ENCODE measurements at places on chromosomes 5 and 9. TPM values are rescaled to one million over a fixed set of nuclear protein-coding genes. Genes with fewer than 3 reads are reported as not detected.

The INSL6 gene
- total RNA-seq, result not detected

DNA sequence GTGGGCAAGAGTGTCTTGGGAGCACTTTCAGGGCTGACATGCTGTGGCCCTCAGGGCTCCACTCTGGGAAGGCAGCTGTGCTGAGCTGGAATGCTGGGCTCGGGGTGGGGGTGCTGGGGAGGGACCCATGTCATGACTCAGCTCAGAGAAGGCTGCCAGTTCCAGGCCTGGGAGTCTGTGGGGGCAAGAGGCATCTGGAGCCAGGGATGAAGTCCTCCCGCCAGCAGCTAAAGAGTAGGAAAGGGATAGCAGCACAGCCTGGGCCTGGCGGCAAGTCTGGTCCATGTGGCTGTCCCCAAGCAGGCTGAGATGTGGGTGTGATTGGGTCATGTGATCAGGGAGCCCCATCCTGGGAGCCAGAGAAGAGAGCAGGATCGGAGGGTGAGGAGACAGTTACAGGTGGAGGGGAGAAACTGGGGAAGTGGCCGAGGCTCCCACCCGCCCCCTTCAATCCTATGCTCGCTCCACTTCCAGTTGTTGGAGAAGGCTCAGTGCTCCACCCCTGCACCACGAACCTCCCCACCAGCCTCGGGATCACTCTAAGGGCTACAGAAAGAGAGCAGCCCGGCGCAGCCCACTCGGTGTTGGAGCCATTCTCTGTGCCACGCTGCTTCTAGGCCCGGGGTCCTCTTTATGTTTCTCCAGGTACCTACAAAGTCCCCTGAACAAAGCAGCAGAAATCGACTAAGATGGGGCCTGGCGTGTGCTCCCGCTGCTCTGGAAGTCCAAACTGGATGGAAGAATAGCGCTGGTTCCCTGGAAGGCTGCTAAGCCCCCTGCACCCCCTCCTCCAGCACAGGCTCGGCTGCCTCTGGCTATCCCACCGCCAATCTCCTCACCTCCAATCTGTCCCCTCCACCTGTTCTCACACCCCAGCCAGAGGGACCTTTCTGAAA, 12.0 kb downstream of the PDGFRB start:
- peak; percentile 95 for DNase-seq

DNA sequence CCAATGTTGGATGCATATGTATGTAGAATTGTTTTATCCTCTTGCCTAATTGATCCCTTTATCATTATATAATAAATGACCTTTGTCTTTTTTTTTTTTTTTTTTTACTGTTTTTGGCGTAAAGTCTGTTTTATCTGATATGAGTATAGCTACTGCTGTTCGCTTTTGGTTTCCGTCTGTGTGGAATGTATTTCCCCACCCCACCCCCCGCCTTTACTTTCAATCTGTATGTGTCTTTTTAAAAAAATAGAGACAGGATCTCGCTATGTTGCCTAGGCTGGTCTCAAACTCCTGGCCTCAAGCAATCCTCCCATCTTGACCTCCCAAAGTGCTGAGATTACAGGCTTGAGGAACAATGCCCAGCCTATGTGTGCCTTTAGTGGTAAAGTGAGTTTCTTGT, 11.3 kb downstream of the AHRR start:
- DNase-seq, result no peak

DNA sequence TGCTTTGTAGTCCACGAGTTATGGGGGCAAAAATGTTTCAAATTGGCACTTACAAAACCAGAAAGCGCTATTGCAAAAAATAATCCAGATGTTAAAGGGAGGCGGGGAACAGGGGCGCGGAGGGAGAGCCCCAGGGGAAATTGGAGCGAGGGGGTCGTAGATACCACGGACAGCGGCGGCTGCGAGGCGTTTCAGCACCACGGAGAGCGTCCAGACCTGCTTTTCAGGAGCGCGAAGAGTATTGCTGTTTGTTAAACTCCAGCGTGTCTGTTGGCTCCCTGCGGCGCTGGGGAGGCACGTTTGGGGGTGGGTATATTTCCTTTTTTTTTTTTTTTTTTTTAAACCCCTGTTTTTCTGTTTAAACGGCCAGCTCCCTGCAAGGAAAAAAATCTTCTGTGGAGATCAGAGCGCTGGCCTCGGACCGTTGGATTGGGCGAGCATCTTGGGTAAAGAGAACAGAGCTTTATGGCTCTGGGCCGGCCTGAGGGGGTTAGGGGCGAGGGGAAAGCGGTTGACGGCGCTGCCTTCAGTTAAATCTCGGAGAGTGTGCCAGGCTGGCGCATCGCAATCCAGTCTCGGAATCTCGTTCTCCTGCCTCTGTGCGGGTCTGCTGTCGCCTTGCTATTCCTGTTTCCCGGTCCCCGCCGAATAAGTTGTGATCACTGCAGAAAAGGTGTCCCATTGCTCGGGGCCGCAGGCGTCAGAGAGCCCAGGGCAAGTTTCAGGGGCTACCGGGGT, at the start of gene GLRA1:
Gene GLRA1, minus strand, starts transcription at position 288 of the 738 bp plus-strand sequence. CDS start 302 bp downstream, outside the sequence.
- DNase-seq, result peak; percentile 53

DNA sequence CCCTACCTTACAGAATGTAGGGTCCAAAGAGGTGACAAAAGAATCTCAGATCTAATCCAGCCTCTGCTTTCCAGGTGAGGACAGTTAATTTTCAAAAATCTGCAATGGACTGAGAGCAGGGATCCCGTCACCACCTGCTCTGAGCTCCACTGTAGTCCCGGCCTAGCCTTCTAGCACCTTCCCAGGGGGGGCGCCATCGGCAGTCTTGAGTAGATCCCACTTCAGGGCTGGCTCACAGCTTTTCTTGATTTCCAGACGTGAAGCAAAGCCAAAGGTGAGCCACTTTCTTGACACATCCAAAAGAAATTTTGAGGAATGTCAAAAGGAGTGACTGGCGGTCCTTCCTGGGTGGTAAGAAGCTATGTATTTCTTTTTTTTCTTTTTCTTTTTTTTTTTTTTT, 114.1 kb downstream of the SYK start:
- no peak for DNase-seq

DNA sequence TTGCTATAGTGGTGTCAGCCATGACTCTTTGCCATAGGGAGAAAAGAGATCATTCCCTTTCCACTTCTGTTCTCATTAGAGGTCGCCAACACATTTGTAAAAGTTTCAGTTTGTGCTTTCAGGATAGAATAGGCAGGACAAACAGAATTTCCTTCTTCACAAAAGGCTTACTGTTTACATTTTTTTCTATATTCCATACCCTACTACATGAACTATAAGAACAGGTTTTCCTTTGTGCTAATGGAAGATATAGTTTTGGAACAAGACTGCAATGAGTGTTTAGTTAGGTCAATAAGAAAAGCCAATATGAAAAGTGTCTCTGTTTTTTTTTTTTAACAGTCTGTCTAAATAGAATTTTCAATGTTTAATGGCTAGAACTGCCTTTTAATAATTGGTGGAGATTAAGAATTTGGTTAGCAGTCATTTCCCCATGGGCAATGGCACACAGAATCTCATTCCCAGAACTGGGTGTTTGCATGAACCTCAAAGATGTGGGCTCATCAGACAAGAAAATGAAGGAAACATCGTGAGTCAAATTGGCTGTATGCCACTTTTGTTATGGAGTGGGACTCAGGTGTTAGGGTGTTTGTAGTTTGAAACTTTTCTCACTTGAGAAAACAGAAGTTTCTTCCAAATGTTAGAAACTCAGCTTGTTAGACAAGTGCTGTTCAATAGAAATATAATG, 75.2 kb upstream of the PRLR start:
- no peak for DNase-seq

The ANKRD55 gene
- total RNA-seq, result 0.66 TPM

- DNase-seq, result no peak
Measured at GRCh38 chr5:1550287-1551076, 26.7 kb upstream of the LPCAT1 start.

DNA sequence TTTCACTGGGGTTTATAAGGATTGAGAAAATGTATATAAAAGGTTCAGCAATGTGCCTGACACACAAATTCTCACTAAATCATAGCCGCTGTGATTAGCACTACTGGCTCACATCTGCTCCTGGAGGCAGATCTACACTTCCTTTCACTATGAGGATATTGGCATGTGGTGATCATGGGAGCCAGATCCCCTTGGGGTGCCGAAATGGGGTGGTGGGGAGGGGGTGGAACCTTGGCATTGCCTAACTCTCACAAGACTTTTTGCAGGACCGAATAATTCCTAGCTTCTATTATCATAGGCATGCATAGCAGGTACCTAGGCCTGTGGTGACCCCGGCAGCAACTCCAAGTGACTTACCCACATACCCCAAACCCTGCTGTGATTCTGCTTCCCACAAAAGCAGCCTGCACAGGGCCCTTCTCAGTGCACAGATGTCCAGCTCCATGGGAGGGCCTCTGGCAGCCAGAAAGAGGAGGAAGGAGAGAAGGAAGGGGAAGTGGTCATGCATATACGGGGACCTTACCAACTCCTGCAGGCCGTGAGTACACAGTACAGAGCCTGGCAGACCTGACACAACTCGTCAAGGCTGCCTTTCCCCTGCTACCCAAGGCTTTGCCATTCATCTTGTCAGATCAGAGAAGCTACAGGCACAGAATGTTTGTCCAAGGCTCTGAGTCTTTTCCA, 61.3 kb upstream of the IQGAP2 start:
- DNase-seq, result no peak

The PHPT1 gene
- 43.4 TPM for total RNA-seq

The LHX2 gene
- total RNA-seq, result not detected

The OLFML2A gene
- 81.0 TPM for total RNA-seq

The GPR150 gene
- 0.92 TPM for total RNA-seq

- DNase-seq, result no peak
Measured at GRCh38 chr9:87793292-87793691, 67.4 kb downstream of the CTSL start.

The HMCN2 gene
- 13.3 TPM for total RNA-seq

DNA sequence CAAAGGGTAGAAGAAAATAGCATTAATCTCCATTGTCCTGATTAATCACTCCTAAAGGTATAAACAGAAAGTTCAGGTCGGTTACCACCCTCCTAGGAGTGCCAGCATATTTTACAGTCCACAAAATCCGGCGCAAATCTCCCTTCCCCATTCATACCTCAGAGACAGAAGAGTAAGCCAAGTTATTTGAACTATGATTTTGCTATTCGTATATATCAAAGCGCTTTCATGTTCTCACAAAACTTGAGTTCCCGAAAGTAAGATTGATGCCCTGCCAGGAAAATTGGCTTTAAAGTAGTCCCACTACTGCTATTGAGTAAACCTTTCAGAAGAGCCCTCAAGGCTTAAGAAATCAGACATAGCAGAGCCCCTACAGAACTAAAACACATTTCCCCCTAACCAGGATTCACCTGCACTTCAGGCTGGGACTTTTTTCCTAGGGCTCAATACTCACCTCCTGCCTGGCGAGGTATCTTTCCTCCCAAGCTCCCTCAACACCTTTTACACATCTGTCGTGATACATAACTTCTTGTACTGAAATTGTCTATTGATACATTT, 21.8 kb upstream of the TRIM36 start:
- no peak for DNase-seq

The KIF4B gene
- total RNA-seq, result under 0.01 TPM

GRCh38 chr9:91130796-91131318, 230.9 kb downstream of the AUH start:
- no peak for DNase-seq

- DNase-seq, result peak; percentile 53
Measured at GRCh38 chr5:76169146-76169905, 86.1 kb downstream of the SV2C start.

The KIAA0825 gene
- 2.3 TPM for total RNA-seq

The TRIM36 gene
- 5.7 TPM for total RNA-seq

The CFAP157 gene
- not detected for total RNA-seq

The SPATA9 gene
- not detected for total RNA-seq

- no peak for DNase-seq
Measured at GRCh38 chr9:118567861-118568260, 801.4 kb downstream of the BRINP1 start.

GRCh38 chr9:34957492-34958410, at the start of gene PHF24:
Gene PHF24 (plus strand): TSS chr9:34958285. CDS start chr9:34971299, 13,014 bp downstream.
- no peak for DNase-seq

DNA sequence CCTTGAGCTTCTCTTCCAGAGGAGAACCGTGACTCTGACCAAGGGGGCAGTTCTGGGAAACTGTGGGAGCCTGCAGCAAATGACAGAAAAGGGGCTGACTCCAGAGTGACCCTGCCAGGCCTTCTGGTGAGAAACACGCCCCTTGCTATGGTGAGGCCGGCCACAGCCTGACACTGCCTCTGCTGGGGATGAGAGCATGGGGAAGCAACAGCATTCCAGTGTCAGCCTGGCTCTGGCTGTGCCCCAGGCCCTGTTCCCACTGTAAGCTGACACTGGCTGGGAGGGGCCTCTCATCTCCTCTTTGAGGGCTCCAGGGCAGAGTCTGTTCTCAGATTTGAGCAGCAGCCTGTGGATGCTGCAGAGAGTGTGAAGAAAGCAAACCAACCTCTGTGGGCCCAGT, 180.0 kb upstream of the IL12B start:
- DNase-seq, result no peak

DNA sequence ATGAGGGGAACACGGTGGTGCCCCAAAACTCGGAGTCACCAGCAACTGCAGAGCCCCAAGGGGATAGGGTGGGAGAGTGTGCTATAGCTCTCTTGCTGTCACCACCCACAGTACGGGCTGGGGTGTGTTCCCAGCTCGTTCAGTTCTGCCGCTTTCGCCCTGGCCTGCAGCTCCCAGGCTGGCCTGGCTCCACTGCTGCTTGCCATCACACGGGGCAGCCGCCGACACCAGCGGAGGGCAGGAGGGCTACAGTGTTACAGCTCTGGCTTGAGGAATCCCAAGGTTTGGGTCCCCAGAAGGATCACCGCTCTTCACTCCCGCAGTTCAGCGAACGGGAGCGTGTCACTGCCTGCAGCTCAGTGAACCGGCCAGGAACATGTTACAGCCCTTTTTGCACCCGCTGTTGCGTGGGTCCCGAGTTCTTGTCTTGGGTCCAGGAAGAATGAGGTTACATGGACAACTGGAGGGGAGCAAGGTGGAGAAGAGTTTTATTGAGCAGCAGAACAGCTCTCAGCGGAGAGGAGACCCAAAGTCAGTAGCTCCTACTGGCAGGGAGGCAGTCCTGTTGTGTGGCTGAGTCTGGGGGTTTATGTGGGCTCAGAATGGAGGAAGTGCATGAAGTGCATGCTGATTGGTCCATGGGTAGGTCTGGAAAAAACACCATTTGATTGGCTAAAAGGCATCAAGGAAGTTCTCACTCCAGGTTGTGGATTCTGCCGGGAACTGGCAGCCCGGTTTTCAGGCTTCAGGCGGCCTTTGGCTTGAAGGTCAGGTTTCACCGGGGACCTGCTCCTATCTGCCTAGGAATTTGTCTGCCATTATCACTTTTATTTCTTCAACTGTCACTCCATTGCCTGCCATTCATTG, 113.4 kb downstream of the EHMT1 start:
- DNase-seq, result no peak

DNA sequence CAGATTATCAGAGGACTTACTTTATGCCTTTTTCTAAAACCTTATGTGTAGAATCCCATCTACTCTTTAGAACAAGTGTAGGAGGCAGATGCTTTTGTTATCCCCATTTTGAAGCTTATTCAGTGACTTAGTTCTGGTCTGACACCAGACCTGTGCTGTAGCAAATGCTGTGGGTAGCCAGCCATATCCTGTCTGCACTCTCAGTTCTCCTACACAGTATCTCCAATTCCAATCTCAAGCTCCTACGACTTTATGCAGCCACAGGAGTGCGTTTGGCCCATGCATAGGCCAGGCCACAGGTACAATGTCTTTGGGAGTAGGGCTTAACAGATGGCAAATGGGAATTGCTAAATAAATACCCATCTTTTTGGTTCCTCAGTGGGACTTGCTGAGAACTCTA, 292.6 kb downstream of the MCTP1 start:
- no peak for DNase-seq

All from esophagus muscularis mucosa (tissue), 4 donors.